Uterus (tissue), 4 donors: ENCODE measurements at places on chromosomes 4 and X. TPM values are rescaled to one million over a fixed set of nuclear protein-coding genes. Genes with fewer than 3 reads are reported as not detected.
A peak's percentile ranks its signal among the peaks of the same experiment; 100 is the strongest.

Gene LONRF3
- total RNA-seq: 2.5 TPM

Gene LRP2BP
- 2.3 TPM for total RNA-seq

Gene CDX4
- total RNA-seq: not detected

- no peaks in the 10 kb centered on the region for H3K36me3 ChIP-seq
- no peaks in the 10 kb centered on the region for H3K4me1 ChIP-seq
- DNase-seq: no peak
- H3K4me3 ChIP-seq: no peak overlapping the region
Observed at GRCh38 chr4:128009428-128009827, 44.2 kb downstream of the ABHD18 start.

DNA sequence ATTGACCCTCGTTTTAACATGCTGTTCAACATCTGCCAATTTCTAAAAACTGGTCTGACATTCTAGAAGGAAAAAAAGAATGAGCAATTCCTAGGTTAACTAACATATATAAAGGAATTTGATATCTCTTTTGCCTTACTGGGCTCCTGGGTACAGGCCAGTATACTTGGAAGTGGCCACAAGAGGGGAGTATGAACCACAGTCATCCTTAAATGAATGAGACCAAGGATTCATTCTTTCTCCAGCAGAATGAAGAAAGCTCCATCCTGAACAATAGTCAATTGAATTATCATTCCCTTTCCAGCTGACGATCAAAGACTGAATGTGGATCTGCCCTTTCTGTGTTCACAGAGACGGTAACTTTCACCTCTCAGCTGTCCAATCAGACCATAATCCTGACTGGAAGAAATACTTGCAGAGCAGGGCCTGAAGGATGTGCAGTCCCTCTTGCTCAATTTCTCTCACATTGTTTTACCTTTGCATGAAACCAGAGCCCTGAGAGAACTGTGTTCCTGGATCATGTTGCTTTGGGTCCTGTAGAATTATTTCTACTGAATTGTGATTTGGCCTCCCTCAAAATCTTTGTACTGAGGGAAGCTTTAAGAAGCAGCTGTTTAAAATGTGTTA, 14.8 kb upstream of the SPARCL1 start:
- H3K4me1 ChIP-seq: peaks cover 4% of the 10 kb centered on the region
- H3K27ac ChIP-seq: peak overlapping the region; percentile 94
- H3K4me3 ChIP-seq: no peak overlapping the region
- H3K36me3 ChIP-seq: no peaks in the 10 kb centered on the region
- H3K27me3 ChIP-seq: no peaks in the 10 kb centered on the region
- DNase-seq: peak; percentile 49

Gene IL21
- not detected for total RNA-seq

Gene STBD1
- 3.7 TPM for total RNA-seq

GRCh38 chrX:122363112-122363795, 820.8 kb upstream of the GRIA3 start:
- no peaks in the 10 kb centered on the region for H3K36me3 ChIP-seq
- H3K27me3 ChIP-seq: no peaks in the 10 kb centered on the region
- no peaks in the 10 kb centered on the region for H3K4me1 ChIP-seq
- no peak overlapping the region for H3K27ac ChIP-seq
- DNase-seq: no peak

- H3K27me3 ChIP-seq: no peaks in the 10 kb centered on the region
- no peak for DNase-seq
- no peaks in the 10 kb centered on the region for H3K36me3 ChIP-seq
- H3K27ac ChIP-seq: no peak overlapping the region
- H3K4me1 ChIP-seq: no peaks in the 10 kb centered on the region
Observed at GRCh38 chr4:26124753-26125321, 196.0 kb upstream of the RBPJ start.

GRCh38 chr4:25402521-25402920, 25.5 kb downstream of the ANAPC4 start:
- H3K4me1 ChIP-seq: no peaks in the 10 kb centered on the region
- no peaks in the 10 kb centered on the region for H3K36me3 ChIP-seq
- DNase-seq: no peak
- H3K4me3 ChIP-seq: no peak overlapping the region
- no peaks in the 10 kb centered on the region for H3K27me3 ChIP-seq
- no peak overlapping the region for H3K27ac ChIP-seq

Gene CC2D2A
- total RNA-seq: 16.8 TPM

DNA sequence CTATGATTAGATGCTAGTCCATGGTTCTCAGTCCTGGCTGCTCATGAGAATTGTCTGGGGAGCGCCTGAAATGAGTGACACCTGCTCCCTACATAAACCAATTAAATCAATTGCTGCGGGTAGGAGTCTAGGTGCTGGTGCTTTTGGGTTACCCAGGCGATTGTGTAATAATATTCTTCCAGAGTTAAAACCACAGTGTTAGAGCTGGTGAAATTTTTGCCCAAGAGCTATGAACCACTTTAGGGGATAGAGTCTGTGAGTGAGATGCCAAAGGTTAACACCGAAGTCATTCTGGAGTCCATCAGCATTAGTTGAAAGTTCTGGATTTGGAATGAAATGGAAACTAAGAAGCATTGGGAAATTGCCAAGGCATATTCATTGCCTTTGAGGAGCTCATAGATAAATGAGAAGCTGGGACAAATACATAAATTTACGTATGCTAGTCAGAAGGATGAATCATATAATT, 15.3 kb downstream of the PDK3 start:
- no peaks in the 10 kb centered on the region for H3K36me3 ChIP-seq
- H3K27me3 ChIP-seq: no peaks in the 10 kb centered on the region
